ENCODE measurements at places on chromosomes 3 and 15.

DNA sequence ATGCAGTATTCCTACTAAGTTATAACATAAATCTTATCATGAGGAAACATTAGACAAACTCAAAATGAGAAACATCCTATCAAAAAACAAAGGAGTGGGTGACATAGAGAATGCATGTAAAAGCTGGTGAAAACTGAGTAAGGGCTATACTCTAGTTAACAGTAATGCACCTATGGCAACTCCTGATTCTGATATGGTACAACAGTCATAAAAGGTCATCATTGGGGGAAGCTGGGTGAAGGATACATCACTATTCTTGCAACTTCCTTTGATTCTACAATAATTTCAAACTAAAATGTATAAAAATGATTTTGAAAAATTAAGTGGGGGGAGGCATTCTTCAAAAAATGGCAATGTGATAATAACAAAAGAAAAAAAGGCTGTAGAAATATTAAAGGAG lies 6.8 kb downstream of the PIK3R4 start:
- no peak for DNase-seq

- no peak for DNase-seq
Measured at GRCh38 chr3:118817748-118818165, 216.9 kb downstream of the IGSF11 start.

GRCh38 chr3:152587861-152588260 lies 247.1 kb upstream of the P2RY1 start:
- DNase-seq = no peak

GRCh38 chr3:194007592-194008337 lies 128.2 kb upstream of the HES1 start:
- no peak for DNase-seq

GRCh38 chr15:26773067-26773877 lies 406 bp upstream of the GABRB3 start:
- DNase-seq = no peak

GRCh38 chr3:33372218-33373081 lies 67.8 kb downstream of the UBP1 start:
- DNase-seq = no peak

DNA sequence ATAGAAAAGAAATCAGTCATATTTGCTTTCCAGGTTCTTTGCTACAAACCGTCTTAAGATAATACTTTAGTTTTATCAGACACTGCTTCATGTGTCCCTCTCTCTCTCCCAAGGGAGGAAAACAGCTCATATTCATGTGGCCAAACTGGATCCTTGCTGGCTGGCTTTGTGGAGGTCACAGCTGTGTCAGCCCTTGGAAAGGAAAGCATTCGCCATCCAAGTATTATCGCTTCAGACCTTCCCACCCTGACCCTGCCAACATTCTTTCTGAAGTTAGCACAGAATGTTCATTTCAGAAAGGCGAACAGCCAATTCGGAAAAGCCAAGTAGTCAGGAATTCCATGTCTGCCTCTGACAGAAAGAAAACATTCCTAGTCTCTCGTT lies 213.6 kb downstream of the FEZF2 start:
- DNase-seq = no peak

- no peak for DNase-seq
Measured at GRCh38 chr3:175046601-175047000, 187.5 kb downstream of the NAALADL2 start.

- DNase-seq = no peak
Measured at GRCh38 chr3:151476344-151477018, 15.6 kb upstream of the IGSF10 start.

- no peak for DNase-seq
Measured at GRCh38 chr3:122681284-122681973, 790 bp downstream of the PARP14 start.

GRCh38 chr3:119631516-119631915 lies 28.9 kb downstream of the POPDC2 start:
- DNase-seq = no peak

All from activated gamma-delta T cell (primary cell).